ENCODE measurements at places on chromosomes 16 and 17.

GRCh38 chr17:36949461-36949927 is 740 bp downstream of the AATF start:
- peak; percentile 41 for DNase-seq

GRCh38 chr17:80265205-80266068 is 4.8 kb downstream of the RNF213 start:
- no peak for DNase-seq

DNA sequence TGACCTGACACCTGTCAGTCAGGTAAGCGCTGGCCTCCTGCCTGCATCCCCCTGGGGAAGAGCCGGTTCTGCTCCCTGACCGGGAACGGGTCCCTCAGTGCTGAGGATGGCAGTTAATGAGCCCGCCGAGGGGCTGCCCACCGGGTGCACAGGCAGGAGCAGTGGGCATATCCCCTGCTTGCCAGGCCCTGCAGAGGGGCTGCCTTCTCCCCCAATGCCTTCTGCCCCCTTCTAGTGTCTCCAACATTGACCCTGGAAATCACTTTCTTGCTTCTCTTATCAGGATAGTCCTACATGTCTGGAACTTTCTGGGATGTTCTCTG is 388.5 kb downstream of the SEC14L1 start:
- DNase-seq: no peak

- no peak for DNase-seq
Observed at GRCh38 chr16:70152578-70153302, 20.8 kb upstream of the CLEC18C start.

DNA sequence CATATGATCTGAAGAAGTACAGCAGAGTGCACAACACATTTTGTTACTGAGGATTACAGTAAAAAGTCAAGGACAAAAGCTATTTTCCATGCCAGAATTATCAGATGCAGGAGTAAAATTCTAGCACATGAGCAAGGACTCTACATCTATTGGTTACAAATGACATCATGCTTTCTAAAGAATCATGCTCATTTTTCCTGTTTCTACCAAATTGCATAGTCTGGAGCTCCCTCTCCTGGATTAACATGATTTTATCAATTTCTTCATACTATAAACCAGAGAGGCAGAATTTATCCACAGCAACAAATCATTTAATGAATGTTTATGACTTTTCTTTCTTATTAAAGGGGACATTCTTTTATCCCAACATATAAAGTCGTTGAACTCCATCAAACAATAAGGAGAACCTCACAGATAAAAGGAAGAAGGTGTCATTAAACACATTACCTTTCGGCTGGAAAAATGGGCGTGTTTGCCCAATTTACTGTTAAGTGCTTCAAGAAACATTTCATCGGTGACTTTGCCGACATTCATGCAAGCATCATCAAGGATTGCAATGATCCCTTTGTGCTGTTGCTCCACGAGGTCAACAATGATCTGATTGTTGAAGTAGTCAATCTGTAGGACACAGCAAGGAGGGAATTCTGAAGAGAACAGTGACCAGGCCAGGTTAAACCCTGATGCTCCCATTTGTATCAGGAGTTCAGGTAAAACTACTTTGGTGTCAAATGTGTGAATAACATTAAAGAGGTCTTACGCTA is 121.7 kb downstream of the MYO1D start:
- peak; percentile 95 for DNase-seq

DNA sequence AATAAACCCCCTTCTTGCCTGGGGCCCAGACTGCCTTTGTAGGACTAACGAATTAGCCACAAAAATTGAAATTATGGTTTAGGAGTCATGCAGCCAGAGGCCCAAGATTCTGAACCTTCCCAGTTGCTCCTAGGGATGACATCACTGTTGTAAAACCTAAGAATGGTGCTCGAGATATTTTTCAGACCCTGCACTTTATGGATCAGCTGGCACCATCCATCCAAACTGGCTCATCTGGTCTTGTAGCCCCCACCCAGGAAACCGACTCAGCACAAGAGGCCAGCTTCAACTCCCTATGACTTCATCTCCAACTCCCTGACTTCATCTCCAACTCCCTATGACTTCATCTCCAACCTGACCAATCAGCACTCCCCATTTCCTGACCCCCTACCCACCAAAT is 10.9 kb upstream of the EVPL start:
- no peak for DNase-seq

GRCh38 chr17:62793919-62794665 is 14.0 kb downstream of the MARCHF10 start:
- no peak for DNase-seq

DNA sequence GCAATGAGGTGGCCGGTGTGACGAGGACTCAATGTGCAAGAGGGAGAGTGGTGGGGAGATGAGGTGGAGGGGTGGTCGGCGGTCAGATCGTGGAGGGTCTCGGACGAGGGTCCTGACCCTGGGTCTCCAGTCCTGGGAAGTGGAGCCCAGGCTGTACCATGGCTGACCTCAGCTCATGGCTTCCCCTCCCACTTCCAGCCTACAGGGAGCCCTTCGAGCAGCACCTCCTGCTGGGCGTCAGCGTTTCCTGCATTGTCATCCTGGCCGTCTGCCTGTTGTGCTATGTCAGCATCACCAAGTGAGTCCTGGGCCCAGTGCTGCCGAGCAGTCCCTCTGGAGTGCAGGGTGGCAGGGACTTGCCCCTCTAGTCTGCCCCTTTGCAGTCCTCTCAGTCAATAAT is 41.8 kb downstream of the IL4R start:
- no peak for DNase-seq

DNA sequence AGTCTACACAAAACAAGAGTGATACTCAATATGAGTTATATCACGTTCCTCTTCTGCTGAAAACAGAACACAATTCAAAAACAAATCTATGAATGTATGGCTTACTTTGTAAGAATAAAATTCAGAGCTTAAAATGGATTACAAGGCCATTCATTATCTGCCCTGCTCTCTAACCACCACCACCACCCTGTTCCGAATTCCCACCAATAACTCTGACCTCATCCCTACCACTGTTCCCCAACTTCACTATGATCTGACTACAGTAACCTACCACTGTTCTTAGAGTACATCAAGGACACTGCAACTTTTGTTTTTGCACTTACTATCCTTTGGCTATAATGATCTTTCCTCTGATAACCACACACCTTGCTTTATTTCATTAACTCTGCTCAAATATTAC is 21.3 kb downstream of the FBXL20 start:
- DNase-seq: no peak

GRCh38 chr17:9427465-9428315 is 147.9 kb downstream of the STX8 start:
- no peak for DNase-seq

DNA sequence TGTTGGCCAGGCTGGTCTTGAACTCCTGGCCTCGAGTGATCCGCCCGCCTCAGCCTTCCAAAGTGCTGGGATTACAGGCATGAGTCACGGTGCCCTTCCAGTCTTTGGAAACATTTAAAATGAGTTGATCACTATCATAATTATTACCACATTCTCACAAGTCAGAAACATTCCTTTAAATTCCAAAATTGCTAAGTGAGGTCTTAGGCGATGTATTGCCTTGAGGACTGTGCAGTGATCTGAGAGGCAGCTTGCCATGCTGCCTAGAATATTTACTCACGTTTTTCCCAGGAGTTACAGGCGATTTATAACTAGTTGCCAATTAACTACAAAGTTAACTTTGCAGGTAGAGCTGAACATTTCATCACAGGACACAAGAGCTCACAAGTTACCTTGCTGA is 5.7 kb upstream of the ATXN1L start:
- no peak for DNase-seq

- no peak for DNase-seq
Observed at GRCh38 chr16:69926241-69926640, 24.9 kb upstream of the CLEC18A start.

GRCh38 chr17:49707246-49707607 is 537 bp downstream of the SLC35B1 start:
- no peak for DNase-seq

DNA sequence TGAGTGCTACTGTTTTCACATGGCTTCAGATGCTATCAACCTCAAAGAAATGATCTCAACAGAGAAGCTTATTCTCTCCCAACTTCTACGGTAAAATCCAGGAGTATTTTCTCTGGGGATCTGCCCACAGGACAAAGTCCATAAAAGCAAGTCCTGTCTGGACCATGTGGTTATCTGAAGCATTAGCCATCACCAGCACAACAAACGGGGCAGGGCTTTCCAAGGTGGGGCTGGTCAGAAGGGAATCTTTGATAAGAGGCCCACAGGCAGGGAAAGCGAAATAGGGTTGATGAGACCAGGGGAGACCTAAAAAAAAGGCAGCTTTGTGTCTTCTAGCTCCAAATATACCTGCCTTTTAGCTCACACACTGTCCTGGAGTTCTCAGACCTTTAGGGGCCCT is 38.7 kb upstream of the CACNG3 start:
- DNase-seq: no peak

GRCh38 chr16:2465653-2466415 is 5.3 kb upstream of the NTN3 start:
- no peak for DNase-seq

DNA sequence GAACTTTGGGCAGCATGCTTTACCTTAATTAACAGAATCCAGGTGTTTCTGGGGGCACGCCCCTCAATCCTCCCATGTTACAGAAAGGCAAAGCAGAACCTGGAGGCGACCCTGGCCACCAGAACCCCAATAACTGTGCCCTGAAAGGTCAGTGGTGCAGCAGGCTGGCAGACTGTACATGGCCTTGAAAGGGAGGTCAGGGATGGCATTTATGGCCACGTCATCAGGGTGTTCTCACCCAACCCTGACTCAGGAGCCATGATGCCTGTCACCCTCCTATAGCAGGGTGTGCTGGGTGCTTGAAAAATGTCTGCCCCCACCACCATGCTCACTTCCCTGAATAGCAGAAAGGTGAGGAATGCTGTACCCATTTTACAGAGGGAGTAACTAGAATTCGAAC is 177.7 kb downstream of the TMEM132E start:
- DNase-seq: no peak

DNA sequence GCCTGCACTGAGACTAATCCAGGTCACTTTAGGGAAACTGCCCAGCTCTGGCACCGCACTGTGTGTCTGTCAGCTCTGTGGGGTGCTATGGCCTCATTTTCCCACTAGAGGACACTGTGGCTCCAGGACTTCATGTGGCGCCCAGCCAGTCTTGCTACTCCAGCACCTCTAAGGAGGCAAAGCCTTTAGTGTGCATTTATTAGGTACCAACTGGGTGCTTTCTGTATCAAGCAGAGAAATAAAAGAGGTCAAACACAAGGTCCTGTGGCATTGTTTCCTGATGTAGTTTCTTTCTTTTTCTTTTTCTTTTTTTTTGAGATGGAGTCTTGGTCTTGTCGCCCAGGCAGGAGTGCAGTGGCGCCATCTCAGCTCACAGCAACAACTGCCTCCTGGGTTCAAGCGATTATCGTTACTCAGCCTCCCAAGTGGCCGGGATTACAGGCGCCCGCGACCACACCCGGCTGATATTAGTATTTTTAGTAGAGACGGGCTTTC is 12.5 kb upstream of the RHBDL3 start:
- peak; percentile 85 for DNase-seq

- DNase-seq: no peak
Observed at GRCh38 chr16:48076455-48077012, 79.3 kb downstream of the ABCC12 start.

DNA sequence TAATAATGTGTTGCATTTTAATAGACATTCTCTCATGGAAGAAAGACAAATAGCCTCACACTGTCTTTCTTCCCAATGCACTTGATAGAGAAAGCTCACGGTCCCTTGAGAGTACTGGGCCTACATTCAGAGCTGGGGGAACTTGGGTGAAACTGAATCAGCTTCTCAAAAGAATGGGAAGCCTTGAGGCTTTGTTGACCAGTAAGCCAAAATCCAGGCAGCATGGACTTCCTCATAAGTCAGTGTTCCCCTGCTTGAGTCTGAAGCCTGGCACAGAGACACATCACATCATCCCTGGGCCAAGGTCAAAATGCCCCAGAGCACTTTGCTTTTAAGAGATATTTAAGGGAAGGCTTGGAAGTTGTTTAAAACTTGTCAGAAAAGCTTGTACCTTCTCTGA is 302.2 kb upstream of the SALL1 start:
- DNase-seq: peak; percentile 44

DNA sequence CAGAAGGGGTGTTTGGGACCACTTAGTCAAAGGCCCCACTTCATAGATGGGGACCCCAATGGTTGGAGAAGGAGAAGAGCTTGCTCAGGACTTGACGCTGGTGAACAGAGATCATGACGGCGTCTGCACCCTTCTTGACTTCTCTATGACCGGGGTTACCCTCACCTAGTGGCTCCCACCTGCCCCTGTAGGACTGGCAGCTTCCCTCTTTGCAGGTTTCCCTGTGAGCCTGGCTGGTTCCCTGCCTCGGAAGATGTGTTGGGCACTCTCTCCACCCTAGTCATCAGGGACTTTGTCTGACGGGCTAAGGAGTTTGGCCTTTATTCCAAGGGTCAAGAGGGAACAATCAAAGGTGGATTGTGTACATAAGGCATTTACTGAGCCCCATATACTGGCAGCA is 22.7 kb downstream of the TBX4 start:
- no peak for DNase-seq

GRCh38 chr16:81808933-81809480 is 29.9 kb downstream of the PLCG2 start:
- DNase-seq: no peak

- no peak for DNase-seq
Observed at GRCh38 chr16:83530293-83530692, 277.5 kb upstream of the HSBP1 start.

DNA sequence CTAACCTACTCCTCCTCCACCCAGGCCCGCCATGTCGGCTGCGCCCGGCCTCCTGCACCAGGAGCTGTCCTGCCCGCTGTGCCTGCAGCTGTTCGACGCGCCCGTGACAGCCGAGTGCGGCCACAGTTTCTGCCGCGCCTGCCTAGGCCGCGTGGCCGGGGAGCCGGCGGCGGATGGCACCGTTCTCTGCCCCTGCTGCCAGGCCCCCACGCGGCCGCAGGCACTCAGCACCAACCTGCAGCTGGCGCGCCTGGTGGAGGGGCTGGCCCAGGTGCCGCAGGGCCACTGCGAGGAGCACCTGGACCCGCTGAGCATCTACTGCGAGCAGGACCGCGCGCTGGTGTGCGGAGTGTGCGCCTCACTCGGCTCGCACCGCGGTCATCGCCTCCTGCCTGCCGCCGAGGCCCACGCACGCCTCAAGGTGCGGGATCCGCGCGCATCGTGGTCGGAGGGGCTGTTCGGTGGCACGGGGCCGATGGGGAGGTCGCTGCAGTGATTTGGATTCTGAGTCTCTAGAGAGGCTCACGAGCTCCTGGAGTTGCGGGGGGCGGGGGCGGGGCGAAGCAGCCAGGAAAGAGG is 878 bp downstream of the TRIM72 start:
- DNase-seq: no peak

All from pons (tissue), 1 donor.